ENCODE measurements at places on chromosomes 4 and X. TPM values are rescaled to one million over a fixed set of nuclear protein-coding genes. Genes with fewer than 3 reads are reported as not detected.

SULT1B1 gene
- 17.2 TPM for total RNA-seq

HPRT1 gene
- 14.9 TPM for total RNA-seq

DNA sequence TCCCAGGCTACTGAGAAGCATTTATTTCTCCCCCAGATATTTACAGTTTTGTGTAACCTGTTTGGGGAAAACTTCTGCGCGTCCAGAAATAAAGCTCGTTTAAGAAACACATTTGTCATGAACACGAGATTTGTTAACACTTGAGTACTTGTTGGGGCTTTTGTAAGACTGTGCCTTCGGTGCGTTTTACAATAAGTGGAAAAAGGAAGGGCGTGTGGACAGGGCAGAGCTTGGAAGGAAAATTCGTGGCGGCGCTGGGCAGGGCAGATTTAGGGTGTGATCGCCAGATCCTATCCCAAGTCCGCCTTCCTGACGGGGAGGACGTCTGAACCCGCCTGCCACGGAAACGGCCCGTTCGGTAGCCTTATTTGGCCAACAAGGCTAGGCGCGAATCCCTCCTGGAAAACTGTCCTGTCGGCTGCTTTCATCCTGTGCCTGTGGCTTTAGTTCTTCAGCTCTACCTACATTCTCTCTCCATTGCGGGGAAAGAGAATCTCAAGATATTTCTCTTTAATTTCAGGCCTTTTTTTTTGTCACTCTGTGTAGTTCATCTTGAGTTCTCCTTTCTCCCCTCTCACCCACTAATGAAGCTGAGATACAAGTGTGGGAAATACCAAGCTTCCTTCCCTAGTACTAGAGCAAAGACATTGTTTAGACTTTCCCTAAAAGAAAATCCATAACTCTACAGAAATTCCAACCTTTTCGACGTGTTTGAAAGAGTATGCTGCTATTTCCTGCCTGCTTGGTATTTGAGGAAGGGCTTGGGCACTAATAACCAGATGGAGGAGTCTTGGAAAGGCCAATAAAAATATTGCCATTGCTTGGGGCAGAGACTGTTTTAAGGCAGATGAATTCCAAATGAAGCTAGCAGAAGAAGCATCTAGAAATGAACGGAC lies 982 bp downstream of the PDLIM5 start:
- H3K27ac ChIP-seq = peak overlapping the region; percentile 63
- DNase-seq = no peak
- H3K27me3 ChIP-seq = no peaks in the 10 kb centered on the region
- peaks cover 2% of the 10 kb centered on the region for H3K36me3 ChIP-seq
- H3K4me3 ChIP-seq = peak overlapping the region; percentile 78

MSANTD1 gene
- total RNA-seq = 1.9 TPM

DCHS2 gene
- total RNA-seq = not detected

- no peak overlapping the region for H3K27ac ChIP-seq
- peaks cover 7% of the 10 kb centered on the region for H3K36me3 ChIP-seq
- H3K4me1 ChIP-seq = no peaks in the 10 kb centered on the region
- no peak overlapping the region for H3K4me3 ChIP-seq
- H3K27me3 ChIP-seq = no peaks in the 10 kb centered on the region
- DNase-seq = no peak
Measured at GRCh38 chr4:37641886-37642849, 44.0 kb downstream of the RELL1 start.

RAB33B gene
- total RNA-seq = 13.1 TPM

PLP1 gene
- not detected for total RNA-seq

WAS gene
- 105 TPM for total RNA-seq

DNA sequence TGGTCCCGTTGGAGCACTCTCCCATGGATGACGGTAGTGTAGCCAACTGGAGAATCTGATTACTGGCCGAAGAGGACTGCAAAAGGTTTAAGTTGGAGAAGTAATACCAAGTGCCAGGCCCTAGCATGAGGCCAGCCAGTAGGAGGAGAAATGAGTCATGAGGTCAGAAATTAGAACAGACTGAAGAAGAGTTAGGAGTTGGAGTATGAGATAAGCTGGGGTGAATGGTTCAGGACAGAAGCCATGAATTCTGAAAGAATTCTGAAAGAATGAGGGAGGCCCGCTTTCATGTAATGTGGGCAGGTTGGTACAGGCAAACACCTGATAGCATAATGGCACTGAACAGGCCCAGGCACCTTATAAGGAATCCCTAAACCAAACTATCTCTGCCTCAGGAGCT lies 18.4 kb upstream of the STK26 start:
- no peak overlapping the region for H3K4me3 ChIP-seq
- no peak overlapping the region for H3K27ac ChIP-seq
- DNase-seq = no peak
- no peaks in the 10 kb centered on the region for H3K4me1 ChIP-seq

GRCh38 chrX:122244080-122244479 lies 940.0 kb upstream of the GRIA3 start:
- no peak for DNase-seq
- no peak overlapping the region for H3K4me3 ChIP-seq
- no peaks in the 10 kb centered on the region for H3K36me3 ChIP-seq
- H3K27ac ChIP-seq = no peak overlapping the region
- H3K27me3 ChIP-seq = no peaks in the 10 kb centered on the region

PCSK1N gene
- total RNA-seq = 4.6 TPM

GASK1B gene
- 1.2 TPM for total RNA-seq

CRLF2 gene
- total RNA-seq = 0.40 TPM

- no peaks in the 10 kb centered on the region for H3K27me3 ChIP-seq
- no peak overlapping the region for H3K4me3 ChIP-seq
- no peaks in the 10 kb centered on the region for H3K4me1 ChIP-seq
- no peaks in the 10 kb centered on the region for H3K36me3 ChIP-seq
Measured at GRCh38 chr4:108804648-108805273, 41.9 kb upstream of the ETNPPL start.

PPP2R2C gene
- not detected for total RNA-seq

DNA sequence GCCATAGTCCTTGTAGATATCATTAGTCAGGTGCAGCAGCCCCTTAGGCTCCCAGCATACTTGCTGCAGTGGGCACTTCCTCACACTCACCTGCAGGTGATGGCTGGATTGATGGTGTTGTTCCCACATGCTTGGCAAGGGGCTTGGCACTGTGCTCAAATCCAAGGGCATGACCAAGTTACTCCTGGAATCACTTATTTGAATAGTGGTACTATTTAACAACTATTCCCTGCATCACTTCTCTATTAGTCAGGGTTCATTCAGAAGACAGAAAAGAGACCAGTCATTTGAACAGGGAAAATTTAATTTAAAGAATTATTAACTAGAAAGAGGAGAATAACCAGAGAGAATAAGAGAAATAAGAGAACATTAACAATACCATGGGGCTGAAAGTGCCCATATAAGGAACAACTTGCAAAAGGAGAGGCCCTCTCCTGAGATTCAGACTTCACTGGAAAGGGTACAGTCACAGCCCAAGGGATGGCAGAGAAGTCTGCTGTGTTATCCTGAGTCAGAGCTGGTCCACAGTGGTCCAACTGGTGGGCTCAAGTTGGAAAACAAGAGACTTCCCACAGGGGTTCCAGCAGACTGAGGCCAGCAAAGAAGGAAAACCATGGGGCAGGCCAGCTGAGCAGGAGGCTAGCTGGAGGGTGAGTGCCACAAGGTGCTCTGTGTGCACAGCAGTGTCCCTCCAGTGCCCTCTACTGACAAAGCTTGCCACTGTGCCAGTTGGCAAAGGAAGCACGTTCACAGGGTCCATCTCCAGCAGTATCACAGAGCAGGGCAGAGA lies 9.8 kb downstream of the SPP1 start:
- no peaks in the 10 kb centered on the region for H3K27me3 ChIP-seq
- no peaks in the 10 kb centered on the region for H3K4me1 ChIP-seq
- no peaks in the 10 kb centered on the region for H3K36me3 ChIP-seq
- no peak for DNase-seq
- H3K27ac ChIP-seq = no peak overlapping the region

- no peaks in the 10 kb centered on the region for H3K36me3 ChIP-seq
- DNase-seq = no peak
- H3K27me3 ChIP-seq = no peaks in the 10 kb centered on the region
- H3K4me1 ChIP-seq = no peaks in the 10 kb centered on the region
Measured at GRCh38 chr4:38572793-38573192, 91.2 kb upstream of the KLF3 start.

GRCh38 chrX:129316461-129316860 lies 206.8 kb downstream of the SMARCA1 start:
- H3K4me3 ChIP-seq = no peak overlapping the region
- H3K4me1 ChIP-seq = no peaks in the 10 kb centered on the region
- H3K27me3 ChIP-seq = no peaks in the 10 kb centered on the region
